ENCODE measurements at places on chromosomes 4 and X.

- no peak for DNase-seq
Measured at GRCh38 chr4:37728064-37728463, 41.9 kb upstream of the RELL1 start.

DNA sequence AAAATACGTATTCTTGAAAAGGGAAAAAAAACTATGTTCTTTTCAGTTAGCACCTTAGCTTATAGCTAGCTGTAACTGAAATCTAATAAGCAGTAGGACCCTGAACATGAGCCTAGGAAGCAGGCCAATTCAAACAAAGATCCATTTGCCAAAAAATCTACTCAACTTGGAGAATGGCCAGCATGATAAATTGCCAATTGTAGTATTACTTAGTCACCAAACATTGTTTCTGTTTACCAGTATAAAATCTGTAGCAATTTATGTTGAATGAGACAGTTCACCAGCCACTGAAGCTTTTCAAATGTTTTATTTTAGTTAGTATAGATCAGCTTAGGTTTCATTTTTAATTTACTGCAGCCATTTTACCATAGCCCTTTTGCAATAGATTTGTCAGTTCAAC, 323.6 kb upstream of the DIPK2B start:
- DNase-seq, result no peak

GRCh38 chrX:140944710-140945109, 57.7 kb upstream of the SPANXB1 start:
- DNase-seq, result no peak

- DNase-seq, result no peak
Measured at GRCh38 chr4:123343400-123344041, 53.1 kb upstream of the SPRY1 start.
